Activated naive CD8-positive, alpha-beta T cell treated with anti-CD3 and anti-CD28 coated beads, Interleukin-2, amount 50 U/mL, for 16 hours (primary cell): ENCODE measurements at places on chromosomes 12 and 14.

- DNase-seq: no peak
Observed at GRCh38 chr12:131801254-131801866, 26.8 kb upstream of the MMP17 start.

DNA sequence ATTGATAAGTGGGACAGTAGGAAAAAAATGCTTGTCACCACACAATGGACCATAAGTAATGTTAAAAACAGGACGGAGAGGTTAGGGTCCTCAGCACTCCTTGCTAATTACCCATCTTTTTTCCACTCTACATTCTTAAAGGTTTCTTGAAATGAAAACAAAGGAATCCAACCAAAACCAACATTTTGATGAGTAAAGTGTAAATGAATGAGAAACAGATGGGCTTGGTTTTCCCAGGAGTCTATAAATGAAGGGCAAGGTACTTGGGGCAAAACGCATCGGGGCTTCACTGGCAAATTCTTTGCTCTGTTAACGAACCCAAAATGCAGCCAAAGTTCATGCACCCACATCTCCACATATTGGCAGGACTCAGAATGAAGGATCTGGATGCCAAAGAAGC, 129.2 kb upstream of the BMP4 start:
- DNase-seq: no peak

DNA sequence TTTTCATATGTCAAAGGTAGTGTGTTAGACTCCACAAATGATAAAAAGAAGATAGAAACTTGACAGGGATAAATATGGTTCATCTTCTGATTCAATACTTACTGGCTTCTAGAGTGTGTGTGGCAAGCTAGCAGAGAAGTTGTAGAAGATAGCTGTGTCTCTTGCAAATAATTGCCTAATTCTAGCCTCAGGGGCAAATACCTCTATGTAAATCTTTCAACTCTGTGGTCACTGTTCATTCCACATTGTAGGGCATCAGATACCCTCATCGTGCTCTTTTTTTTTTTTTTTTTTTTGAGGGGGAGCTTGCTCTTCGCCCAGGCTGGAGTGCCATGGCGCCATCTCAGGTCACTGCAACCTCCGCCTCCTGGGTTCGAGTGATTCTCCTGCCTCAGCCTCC, 1.7 kb downstream of the OLR1 start:
- DNase-seq: no peak

GRCh38 chr12:53939141-53940108, 794 bp downstream of the HOXC13 start:
- DNase-seq: no peak

DNA sequence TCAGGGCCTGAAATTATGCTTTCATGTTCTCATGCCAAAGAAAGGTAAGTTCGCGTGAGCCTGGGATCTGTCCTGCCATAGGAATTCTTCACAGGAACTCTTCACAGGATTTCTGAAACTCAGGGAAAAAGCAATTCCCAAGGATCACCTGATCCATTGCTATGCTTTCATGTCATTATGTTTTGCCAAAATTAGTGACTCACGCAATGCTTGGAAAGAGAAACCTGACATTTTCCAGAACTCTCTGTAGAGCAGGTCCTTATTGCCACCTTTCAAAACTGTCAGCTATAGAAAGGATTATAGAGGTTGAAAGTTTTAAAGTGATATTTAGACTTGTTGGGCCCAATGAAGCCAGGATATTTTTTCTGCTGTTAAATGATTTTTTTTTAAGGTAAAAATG, 6.3 kb upstream of the KCNJ8 start:
- DNase-seq: no peak

- DNase-seq: no peak
Observed at GRCh38 chr12:19484738-19485137, 45.4 kb downstream of the AEBP2 start.

GRCh38 chr12:123559468-123559867, 24.9 kb upstream of the TMED2 start:
- no peak for DNase-seq

GRCh38 chr14:54146601-54147000, 190.0 kb upstream of the BMP4 start:
- no peak for DNase-seq

DNA sequence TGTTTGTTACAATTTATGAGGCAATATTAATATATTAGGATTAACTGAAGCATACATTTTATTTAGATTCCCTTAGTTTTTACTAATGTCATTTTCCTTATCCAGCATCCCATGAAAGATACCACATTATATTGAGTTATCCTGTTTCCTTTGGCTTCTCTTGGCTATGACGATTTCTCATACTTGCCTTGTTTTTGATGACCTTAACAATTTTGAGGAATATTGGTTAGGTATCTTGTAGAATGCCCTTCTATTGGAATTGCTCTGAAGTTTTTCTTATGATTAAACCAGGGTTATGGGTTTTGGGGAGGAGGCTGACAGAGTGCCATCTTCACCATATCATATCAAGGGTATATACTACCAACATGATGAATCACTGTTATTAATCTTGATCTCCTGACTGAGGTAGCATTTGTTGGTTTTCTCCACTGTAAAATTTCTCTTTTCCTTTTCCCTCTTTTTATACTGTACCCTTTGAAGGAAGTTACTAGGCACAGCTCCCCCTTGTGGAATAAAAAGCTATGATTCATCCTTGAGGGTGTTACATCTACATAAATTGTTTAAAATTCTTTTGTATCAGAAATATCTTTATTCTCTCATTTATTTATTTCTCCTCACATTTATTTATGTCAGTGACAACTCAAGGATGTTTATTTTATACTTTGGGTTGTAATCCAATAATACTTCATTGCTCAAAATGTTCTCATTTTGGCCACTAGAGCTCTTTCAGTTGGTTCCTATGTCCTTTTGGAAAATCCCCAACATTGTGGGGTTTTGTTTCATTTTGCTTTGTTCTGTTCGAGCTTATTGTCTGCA, 239.0 kb downstream of the SLC16A7 start:
- DNase-seq: no peak

- DNase-seq: no peak
Observed at GRCh38 chr12:112169161-112169872, 44.0 kb downstream of the TRAFD1 start.
